Right ventricle myocardium inferior (tissue), 1 donor: ENCODE measurements at places on chromosomes 4 and X. TPM values are rescaled to one million over a fixed set of nuclear protein-coding genes. Genes with fewer than 3 reads are reported as not detected.
A peak's percentile ranks its signal among the peaks of the same experiment; 100 is the strongest.

Gene FAM9C
- 0.38 TPM for total RNA-seq

DNA sequence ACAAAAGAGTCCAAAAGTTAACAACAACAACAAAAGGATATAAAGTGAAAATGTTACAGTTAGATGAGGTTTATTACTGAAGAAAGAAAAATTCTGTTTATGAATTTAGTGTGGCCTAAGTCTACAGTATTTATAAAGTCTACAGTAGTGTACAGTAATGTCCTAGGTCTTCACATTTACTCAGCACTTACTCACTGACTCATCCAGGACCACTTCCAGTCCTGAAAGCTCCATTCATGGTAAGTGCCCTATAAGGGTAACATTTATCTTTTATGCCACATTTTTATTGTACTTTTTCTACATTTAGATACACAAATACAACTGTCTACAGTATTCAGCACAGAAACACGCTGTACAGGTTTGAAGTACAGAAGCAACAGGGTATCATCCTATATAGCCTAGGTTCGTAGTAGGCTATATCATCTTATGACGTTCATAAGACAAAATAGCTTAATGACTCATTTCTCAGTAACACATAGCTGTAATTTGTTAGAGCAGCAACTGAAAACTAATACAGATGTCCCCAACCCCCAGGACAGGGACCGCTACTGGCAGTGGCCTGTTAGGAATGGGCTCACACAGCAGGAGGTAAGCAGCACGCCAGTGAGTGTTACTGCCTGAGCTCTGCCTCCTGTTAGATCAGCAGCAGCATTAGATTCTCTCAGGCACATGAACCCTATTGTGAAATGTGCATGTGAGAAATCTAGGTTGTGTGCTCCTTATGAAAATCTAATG, 61.3 kb downstream of the CENPC start:
- no peak for DNase-seq

- DNase-seq = peak; percentile 70
Observed at GRCh38 chr4:139764686-139765310, 99.2 kb downstream of the MGST2 start.

Gene HMX1
- not detected for total RNA-seq

GRCh38 chr4:17933126-17933525, 88.4 kb downstream of the LCORL start:
- DNase-seq = no peak

GRCh38 chr4:102469806-102470205, 31.4 kb upstream of the NFKB1 start:
- no peak for DNase-seq

GRCh38 chr4:168900080-168900479, 110.0 kb downstream of the CBR4 start:
- peak; percentile 72 for DNase-seq

Gene GPRIN3
- 5.9 TPM for total RNA-seq

GRCh38 chr4:99800332-99801004, 16.2 kb upstream of the DAPP1 start:
- DNase-seq = no peak

DNA sequence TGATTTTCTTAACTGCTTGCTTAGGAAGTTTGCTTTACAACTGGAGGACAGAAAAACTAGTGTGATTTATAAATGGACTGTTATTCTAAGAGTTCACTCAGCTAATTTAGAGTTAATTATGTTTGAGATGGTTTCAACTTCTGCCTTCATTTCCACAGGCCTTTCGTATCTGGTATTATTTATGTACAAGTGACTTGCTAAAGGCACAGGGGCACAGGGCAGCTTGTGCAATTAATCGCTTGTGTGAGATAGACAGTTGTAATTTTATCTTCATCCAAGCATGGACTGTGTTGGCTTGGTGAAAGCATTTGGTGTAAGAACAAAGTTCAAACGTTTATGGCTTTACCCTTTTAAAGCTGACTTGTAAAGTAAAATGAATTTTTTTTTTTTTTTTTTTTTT, 38.3 kb downstream of the GPAT3 start:
- DNase-seq = no peak

DNA sequence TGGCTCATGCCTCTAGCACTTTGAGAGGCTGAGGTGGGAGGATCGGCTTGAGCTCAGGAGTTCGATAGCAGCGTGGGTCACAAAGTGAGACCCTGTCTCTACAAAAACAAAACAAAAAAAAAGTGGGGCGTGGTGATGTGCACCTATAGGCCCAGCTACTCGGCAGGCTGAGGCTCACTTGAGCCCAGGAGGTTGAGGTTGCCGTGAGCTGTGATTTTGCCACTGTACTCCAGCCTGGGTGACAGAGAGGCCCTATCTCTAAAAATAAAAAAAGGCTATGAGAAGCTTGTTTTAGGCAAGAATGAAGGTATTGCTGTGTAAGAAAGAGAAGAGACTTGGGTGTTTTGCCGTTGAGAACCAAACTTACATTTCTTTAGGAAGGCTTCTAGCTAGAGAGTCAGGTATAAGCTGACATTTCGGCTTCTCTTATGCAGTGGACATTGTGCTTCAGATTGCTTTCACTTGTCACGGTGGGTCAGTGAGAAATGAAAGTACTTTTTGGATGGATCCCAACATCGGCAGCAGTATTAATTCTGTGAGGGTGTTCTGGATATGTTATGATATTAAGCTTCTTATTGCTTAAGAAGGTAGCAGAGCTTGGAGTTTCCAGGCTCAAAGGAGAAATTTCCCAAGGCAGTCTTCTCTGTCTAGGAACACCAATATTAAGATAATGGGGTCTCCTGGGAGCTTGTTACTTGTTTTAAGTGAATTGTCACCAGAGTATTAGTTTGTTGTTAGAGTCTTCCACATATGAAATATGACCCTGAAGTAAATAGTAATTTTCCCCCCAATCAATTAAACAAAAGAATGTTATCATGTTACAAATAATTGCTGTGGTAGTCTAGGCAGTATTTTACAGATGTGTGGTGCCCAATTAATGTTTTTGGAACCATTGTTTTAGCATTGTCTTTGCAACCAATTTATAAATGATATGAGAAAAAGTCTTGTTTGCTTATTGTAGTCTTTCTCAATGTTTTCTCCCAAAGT, 17.6 kb downstream of the TMEM131L start:
- DNase-seq = no peak

Gene STBD1
- total RNA-seq = 29.4 TPM

- DNase-seq = no peak
Observed at GRCh38 chr4:166527500-166527899, 654.5 kb downstream of the TLL1 start.

Gene LRIT3
- total RNA-seq = not detected

- DNase-seq = no peak
Observed at GRCh38 chrX:25646156-25646555, 492.0 kb upstream of the MAGEB18 start.

Gene CXCL11
- not detected for total RNA-seq
